ENCODE measurements at places on chromosomes 7 and 10.

- DNase-seq = no peak
These were observed 20.4 kb upstream of the EIF4H start for GRCh38 chr7:74153736-74154135.

GRCh38 chr10:32318476-32318896 lies 28.5 kb downstream of the EPC1 start:
- no peak for DNase-seq

DNA sequence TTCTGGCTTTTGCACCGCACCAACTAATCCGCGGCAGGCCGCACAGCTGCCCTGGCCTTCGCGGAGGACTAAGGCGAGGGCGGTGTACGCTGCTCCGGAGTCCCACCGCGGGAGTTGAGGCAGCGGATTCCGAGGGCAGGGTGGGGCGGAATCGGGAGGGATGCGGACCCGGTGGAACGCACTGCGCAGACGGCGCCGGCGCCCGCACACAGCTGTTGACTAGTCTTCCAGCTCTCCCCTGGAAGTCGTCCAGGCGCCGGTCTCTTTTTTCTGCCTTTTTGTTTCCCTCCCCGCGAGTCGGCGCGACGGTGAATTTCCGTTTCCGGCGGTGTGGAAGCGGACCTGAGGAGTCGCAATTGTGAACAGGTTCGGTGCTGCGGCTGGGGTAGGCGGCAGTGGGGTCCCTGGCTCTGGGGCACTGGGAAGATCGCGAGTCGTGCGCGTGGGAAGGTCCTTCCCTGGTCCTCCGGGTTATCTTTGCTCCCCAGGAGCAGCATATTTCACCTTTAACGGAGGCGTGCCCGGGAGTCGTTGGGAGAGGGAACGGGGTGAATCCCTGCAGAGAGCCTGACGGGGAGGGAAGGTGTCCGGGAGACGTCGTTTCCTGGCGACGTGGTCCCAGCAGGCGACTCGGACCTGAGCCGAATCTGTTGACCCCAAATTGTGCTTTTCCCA lies at the start of gene ASAH2B:
Gene ASAH2B (plus strand): TSS at position 319 of the 675 bp plus-strand sequence. CDS start 5,195 bp downstream, outside the sequence.
- peak; percentile 90 for DNase-seq

DNA sequence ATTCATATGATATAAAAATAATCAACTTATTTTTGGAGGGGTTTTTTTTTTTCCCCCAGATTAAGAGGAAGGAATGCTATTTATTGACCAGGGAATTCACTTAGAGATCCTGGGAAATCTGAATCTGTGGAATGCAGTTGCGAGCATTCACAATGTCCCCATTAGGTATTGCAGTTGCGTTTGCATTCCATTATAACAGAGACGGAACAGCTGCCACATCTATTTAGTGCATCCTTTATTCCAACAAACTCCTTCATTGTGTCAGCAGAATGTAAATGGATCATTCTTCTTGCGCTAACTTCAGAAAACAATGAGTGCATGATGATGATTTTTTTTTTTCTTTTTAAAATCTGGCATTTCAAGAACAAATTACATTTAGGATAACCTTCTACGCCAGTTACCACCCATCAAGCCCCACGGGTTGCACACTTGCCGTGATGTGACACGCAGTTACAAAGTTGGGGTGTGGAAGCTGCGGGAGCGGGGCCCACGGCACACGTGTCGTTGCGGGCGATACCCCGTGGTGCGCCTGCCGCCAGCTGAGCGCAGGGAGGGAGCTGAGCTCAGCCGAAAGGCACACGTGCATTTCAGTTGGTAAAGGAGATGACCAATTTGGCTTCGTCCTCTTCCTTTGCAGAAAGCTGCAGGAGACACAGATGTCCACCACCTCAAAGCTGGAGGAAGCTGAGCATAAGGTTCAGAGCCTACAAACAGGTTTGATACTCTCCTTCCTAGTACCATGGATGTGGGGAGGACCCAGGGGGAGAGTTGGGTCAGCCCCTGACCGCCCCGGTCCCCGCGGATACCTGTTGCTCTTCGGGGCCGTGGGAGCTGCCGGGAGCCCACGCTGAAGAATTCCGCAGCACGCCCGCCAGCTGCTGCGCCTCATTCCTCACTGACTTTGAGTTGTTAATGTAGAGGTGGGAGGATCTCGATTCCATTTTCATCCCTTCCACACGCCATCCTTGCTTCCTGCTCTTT lies 175.3 kb upstream of the SH2B2 start:
- DNase-seq = peak; percentile 29

GRCh38 chr10:124292911-124293615 lies 125.7 kb downstream of the OAT start:
- no peak for DNase-seq

DNA sequence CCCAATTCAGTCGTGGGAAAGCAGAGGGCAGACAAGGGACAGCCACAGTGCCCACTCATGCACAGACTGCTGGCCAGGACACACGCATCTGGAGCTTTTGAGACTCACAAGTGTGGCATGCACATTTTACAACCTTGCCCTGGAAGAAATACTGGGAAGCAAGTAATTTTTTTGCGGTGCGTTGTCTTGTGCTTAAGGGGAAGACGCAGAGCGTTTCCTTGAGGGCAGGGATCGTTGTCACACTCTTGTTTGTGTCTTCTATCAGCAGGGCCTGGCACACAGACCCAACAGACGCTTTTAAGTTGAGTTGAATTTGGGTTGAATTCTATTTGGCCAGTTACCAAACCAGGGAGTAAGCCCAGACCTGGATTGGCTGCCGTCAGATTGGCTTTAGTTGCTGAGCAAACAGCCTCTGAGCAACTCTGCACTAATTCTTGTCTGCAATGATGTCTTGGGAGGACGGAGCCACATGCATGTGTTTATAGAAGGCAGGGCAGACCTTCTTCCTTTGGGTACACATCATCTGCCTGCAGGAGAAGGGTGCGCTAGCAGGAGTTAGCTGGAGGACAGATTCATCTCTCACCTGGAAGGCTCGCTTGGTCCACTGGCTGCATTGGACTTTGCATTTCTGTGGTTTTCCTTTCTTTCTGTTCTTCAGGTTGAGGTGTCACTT lies 38.4 kb downstream of the IL2RA start:
- DNase-seq = no peak

- DNase-seq = no peak
These were observed 15.1 kb upstream of the ZNF273 start for GRCh38 chr7:64887756-64888508.

GRCh38 chr7:38281266-38281665 lies 7.8 kb upstream of the TARP start:
- DNase-seq = no peak

DNA sequence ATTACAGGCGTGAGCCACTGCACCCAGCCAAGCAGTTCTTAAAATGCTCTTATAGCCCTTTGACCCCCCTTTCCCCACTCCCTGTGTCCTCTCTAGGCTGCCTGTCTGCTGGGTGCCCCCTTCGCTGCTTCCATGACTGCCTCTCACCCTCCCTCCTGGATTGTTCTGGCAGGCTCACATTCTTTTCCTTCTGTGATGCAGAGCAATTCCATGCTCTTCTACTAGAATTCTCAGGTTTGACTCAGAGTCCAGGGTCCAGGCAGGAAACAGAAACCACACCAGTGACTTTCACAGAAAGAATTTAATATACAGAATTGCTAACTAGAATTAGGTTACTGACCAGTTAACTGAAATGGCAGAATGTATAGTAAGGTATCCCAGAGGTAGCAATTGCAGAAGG lies 244.8 kb downstream of the BAMBI start:
- DNase-seq = no peak

DNA sequence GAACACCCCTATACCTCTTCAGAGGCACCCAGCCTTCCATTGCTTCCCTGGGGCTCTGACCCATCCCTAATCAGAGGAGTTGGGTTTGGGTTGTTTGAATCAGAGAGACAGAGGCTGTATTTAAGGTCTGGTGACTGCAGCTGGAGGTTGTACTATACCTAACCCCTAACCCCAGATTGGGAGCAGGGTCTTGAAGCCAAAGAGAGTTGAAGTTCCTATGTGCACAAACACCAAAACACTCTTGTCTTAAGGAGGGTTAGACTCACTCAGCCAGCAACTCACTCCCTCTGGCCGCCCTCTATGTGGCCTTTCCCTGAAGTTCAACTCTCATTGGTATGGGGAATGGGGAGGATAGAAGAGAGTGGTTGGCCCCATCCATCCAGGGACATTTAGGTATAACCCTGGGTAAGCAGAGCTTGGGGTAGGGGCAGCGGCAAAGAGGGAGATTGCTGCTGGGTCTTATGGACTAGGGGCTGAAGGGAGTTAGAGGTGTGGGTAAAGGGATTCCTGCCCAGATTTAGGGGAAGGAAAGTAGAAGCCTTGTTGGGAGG lies 80.0 kb downstream of the PAX2 start:
- no peak for DNase-seq

- DNase-seq = no peak
These were observed 26.2 kb upstream of the CARD11 start for GRCh38 chr7:3069771-3070449.

- no peak for DNase-seq
These were observed 26.2 kb upstream of the HDAC9 start for GRCh38 chr7:18469316-18469715.

- DNase-seq = peak; percentile 84
These were observed 809 bp downstream of the C10orf143 start for GRCh38 chr10:130109796-130110245.

GRCh38 chr7:44275146-44275545 lies 50.2 kb downstream of the CAMK2B start:
- DNase-seq = no peak

GRCh38 chr10:112961609-112962008 lies 11.6 kb downstream of the TCF7L2 start:
- no peak for DNase-seq

DNA sequence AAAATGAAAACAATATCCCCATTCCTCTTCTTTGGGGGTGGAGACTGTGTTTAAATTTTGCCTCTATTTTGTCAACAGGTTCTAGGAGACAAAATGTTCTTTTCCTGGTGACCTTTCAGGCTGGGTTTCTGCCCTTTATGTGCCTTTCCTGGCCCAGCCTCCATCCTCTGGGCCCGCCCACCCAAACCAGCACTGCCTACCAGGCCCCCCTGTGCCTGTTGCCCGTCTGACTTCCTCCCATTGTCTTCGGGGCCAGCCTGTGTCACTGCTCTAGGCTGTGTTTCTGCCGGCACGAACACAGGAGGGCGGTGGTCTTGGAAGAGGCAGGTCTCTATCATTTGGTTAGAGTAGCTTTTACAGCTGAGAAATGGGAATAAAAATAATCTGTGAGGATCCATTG lies 13.9 kb downstream of the TSPAN14 start:
- no peak for DNase-seq

DNA sequence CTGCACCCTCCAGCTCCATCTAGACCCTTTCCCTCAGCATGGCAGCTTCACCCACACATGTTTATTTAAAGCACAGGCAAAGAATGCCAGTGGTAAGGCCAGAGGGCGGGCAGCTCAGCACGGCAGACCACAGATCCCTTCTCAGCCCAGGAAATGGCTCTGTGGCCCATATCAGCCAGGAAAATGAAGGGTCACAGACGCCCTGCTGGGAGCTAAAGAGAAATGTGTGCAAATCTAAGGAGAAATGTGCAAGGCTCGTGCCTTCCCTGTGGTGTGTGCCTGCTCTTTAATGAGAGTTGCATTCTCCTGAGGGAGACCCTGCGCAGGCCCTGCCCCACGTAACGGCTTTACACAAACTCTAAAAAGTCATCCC lies 23.0 kb downstream of the PTPRN2 start:
- DNase-seq = no peak

- DNase-seq = no peak
These were observed 229.5 kb downstream of the PARD3 start for GRCh38 chr10:34585422-34586112.

DNA sequence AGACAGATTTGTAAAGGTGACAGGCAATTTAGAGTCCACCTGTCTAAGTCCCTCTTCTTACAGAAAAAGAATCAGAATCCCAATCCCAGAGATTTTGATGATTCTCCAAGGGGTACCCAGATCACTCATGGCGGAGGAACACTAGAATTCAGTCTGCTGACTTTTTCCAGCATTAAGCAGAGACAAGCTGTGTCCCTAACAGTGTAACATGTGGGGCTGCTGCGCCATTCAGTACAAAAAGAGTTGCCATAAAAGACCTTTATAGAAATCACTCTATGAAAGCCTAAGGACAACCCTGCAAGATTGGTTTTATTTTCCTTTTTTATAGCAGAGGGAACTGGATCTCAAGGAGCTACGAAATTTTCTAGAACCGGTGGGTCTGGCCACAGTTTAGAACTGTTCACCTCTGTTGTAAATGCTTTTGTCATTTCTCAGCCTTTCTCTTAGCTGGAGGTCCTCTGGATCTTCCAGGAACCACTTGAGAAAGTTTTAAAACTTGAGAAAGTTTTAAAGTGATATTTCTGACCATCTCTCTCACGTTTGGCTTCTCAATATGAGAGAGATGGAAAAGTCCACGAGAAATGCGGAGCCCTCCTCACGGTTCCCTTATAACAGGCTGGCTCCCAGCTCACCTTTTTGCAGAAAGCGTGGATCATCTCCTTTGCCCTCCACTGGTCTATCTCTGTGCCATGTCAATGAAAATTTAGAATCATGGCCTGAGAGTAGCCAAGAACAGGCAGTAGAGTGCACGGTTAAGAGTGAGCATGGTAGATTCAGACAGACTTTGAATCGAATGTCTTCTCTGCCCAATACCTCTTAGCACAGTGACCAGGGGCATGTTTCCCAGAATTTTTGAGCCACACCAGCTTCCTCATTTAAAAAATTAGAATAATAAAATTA lies 826 bp downstream of the GIMAP7 start:
- DNase-seq = no peak

GRCh38 chr10:11162828-11163599 lies 145.3 kb downstream of the CELF2 start:
- no peak for DNase-seq

GRCh38 chr10:92068900-92069299 lies 145.3 kb downstream of the BTAF1 start:
- DNase-seq = no peak

- no peak for DNase-seq
These were observed 622.4 kb downstream of the NRG3 start for GRCh38 chr10:82497439-82497838.

DNA sequence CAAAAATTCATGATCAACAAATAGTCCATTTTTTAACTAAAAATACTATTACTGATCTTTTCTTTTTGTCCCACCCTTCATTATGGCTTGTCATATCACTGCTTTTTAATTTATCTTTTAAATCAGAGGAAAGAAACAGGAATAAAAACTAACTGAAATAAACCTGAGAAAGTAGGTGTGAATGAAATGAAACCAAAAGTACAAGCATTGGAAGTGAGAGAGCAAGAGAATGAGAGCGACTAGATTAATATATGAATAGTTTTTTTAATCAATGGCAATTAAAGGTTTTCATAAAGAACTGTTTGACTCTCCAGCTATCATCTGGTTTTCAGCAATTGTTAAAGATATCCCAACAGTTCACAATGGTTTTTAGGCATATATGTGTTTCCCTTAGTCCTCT lies 137.8 kb downstream of the SPAG6 start:
- DNase-seq = no peak
